Left lung (tissue), 14 donors: ENCODE measurements at places on chromosomes 11 and 22. TPM values are rescaled to one million over a fixed set of nuclear protein-coding genes. Genes with fewer than 3 reads are reported as not detected.

DNA sequence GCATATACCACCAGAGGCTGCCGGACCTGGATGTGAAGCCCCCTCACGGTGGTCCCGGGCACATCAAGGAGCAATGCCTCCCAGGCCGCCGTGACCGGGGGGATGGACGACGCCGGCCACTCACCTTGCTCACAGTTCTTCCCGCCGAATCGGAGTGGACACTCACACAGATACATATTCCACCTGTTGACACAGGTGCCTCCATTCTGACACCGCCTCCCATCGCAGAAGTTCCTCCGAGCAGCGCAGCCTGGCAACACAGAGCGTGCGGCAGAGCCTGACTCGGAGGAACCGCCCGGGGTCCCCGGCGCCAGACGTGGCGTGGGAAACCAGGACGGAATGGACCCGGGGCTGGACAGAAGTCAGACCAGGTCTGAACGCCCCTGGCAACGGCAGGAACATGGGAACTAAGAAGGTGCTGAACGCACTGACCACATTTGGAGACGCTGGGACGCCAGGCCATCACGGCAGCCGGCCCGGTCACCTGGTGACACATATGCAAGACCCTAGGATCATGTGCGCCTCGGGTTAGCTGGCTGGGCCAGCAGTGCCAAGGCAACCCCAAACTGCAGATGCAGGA, 74.2 kb downstream of the TRMU start:
- H3K4me3 ChIP-seq = no peak overlapping the region
- no peaks in the 10 kb centered on the region for H3K4me1 ChIP-seq
- peaks cover 4% of the 10 kb centered on the region for H3K27me3 ChIP-seq
- peaks cover 6% of the 10 kb centered on the region for H3K36me3 ChIP-seq
- H3K27ac ChIP-seq = no peak overlapping the region

GRCh38 chr22:49307481-49307830, 520.2 kb downstream of the BRD1 start:
- H3K27me3 ChIP-seq = peaks cover 80% of the 10 kb centered on the region
- no peak for DNase-seq
- no peaks in the 10 kb centered on the region for H3K36me3 ChIP-seq
- H3K4me3 ChIP-seq = no peak overlapping the region
- no peaks in the 10 kb centered on the region for H3K4me1 ChIP-seq

DNA sequence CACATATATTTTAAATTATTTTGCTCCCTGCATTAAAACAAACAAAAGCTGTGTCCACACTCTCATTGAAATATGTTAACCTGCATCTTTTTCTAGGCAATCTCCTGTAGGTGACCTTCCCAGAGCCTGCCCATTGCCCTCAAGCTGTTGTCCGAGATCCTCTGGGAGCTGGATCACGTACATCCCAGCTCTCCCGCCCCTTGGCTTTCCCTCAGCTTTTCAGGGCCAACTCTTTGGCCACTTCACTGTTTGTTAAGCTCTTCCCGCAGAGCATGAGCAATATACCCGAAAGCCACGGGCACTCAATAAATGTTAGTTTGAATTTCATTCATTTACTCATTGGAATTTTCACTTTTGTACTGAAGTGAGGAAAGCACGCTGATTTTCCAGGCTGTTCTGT, 32.2 kb downstream of the ELMOD1 start:
- H3K4me1 ChIP-seq = no peaks in the 10 kb centered on the region
- H3K36me3 ChIP-seq = no peaks in the 10 kb centered on the region
- DNase-seq = no peak
- H3K27me3 ChIP-seq = no peaks in the 10 kb centered on the region

GRCh38 chr22:19814428-19814827, 40.2 kb downstream of the GNB1L start:
- H3K36me3 ChIP-seq = no peaks in the 10 kb centered on the region
- H3K4me1 ChIP-seq = no peaks in the 10 kb centered on the region
- no peak overlapping the region for H3K27ac ChIP-seq
- H3K27me3 ChIP-seq = no peaks in the 10 kb centered on the region
- no peak overlapping the region for H3K4me3 ChIP-seq

GRCh38 chr22:48060266-48060665, 1297.8 kb downstream of the TBC1D22A start:
- no peaks in the 10 kb centered on the region for H3K4me1 ChIP-seq
- DNase-seq = no peak
- H3K4me3 ChIP-seq = no peak overlapping the region
- H3K27me3 ChIP-seq = no peaks in the 10 kb centered on the region
- H3K36me3 ChIP-seq = no peaks in the 10 kb centered on the region
- H3K27ac ChIP-seq = no peak overlapping the region

The TTC12 gene
- 12.4 TPM for total RNA-seq

GRCh38 chr11:33234397-33235190, 22.6 kb upstream of the HIPK3 start:
- H3K27me3 ChIP-seq = no peaks in the 10 kb centered on the region
- DNase-seq = no peak
- H3K4me3 ChIP-seq = no peak overlapping the region
- H3K4me1 ChIP-seq = no peaks in the 10 kb centered on the region
- H3K27ac ChIP-seq = peak overlapping the region; percentile 46

GRCh38 chr22:35593891-35594470, 23.1 kb downstream of the MB start:
- DNase-seq = peak; percentile 36
- no peak overlapping the region for H3K27ac ChIP-seq
- no peak overlapping the region for H3K4me3 ChIP-seq
- H3K4me1 ChIP-seq = no peaks in the 10 kb centered on the region
- H3K36me3 ChIP-seq = no peaks in the 10 kb centered on the region

GRCh38 chr11:119787074-119787461, 58.1 kb upstream of the NECTIN1 start:
- H3K27ac ChIP-seq = no peak overlapping the region
- no peaks in the 10 kb centered on the region for H3K36me3 ChIP-seq
- H3K4me3 ChIP-seq = no peak overlapping the region
- H3K27me3 ChIP-seq = no peaks in the 10 kb centered on the region

DNA sequence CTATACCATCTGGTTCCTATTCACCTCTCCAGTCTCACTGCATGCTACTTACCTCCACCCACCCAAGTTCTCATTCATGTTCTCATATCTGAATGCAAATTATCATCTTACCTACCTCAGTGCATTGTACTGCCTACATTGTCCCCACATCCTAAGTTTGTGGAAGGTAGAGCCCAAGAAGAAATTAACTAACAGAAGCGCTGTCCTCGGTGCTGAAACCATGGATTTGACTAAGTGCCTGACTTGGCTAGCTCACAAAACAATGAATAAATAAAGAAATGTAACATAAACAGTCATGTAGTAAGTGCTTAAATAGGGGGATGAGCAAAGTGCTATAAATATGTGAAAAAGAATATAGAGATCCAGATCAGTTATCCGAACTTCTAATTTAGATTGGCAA, 63.2 kb downstream of the GRIA4 start:
- H3K4me1 ChIP-seq = no peaks in the 10 kb centered on the region
- DNase-seq = no peak
- no peak overlapping the region for H3K4me3 ChIP-seq
- H3K27ac ChIP-seq = no peak overlapping the region
- no peaks in the 10 kb centered on the region for H3K27me3 ChIP-seq

DNA sequence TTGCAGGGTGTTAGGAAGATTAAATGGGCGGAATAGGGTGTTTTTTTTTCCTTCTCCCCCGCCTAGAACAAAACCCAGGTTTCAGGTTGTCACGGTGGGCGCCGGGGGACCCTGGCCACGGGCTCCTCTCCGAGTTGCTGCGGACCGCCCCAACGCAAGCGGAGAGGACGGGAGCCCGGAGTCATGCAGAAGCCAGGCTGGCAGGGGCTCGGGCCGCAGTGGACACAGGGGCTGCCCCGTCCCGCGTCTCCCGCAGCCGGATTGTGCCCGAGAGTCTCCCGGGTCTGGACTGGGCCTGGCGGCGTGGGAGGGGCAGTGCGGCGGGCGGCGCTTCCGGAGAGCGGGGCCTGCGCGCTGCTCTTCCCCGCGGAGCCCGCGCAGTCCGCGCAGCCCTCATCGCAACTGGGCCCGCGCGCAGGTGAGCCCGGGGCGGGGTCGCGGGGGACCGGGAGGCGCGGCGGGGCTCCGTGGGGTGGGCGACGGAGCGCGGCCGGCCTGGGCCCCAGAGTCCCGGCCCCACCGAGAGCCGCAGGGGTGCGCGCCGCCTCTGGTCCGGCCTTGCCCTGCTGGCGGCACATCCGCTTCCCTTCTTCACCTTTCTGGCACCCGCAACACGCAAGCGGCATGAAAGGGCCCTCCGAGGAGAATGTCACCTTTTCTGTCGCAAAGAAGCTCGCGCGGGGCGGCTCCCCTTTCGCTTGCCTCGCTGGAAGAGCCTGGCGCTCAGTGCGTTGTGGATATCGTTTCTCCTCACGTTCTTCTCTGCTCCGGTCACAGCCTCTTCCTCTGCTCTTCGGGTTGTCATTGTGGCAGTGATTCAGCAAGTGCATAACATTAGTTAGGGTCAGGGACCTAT, at the start of gene TIRAP:
Gene TIRAP, plus strand, starts transcription at position 358 of the 856 bp plus-strand sequence. CDS start 7,802 bp downstream, outside the sequence.
- H3K4me3 ChIP-seq = peak within 1 kb of the TSS; percentile 73
- H3K27me3 ChIP-seq = no peaks in the 10 kb centered on the region
- DNase-seq = peak; percentile 61
- peaks cover 6% of the 10 kb centered on the region for H3K36me3 ChIP-seq

GRCh38 chr11:77438487-77438886, 35.4 kb downstream of the PAK1 start:
- DNase-seq = no peak
- no peak overlapping the region for H3K4me3 ChIP-seq
- no peaks in the 10 kb centered on the region for H3K36me3 ChIP-seq
- H3K27me3 ChIP-seq = no peaks in the 10 kb centered on the region
- H3K4me1 ChIP-seq = no peaks in the 10 kb centered on the region
- H3K27ac ChIP-seq = no peak overlapping the region

GRCh38 chr11:131909426-131910177, 539.2 kb downstream of the NTM start:
- no peaks in the 10 kb centered on the region for H3K36me3 ChIP-seq
- H3K27ac ChIP-seq = no peak overlapping the region
- H3K4me3 ChIP-seq = no peak overlapping the region
- H3K4me1 ChIP-seq = peaks cover 8% of the 10 kb centered on the region

The PTPRCAP gene
- total RNA-seq = 12.5 TPM

The INSC gene
- total RNA-seq = 0.79 TPM

GRCh38 chr11:110947096-110947495, 234.9 kb upstream of the ARHGAP20 start:
- no peaks in the 10 kb centered on the region for H3K36me3 ChIP-seq
- DNase-seq = no peak
- H3K27ac ChIP-seq = no peak overlapping the region

The PARVB gene
- total RNA-seq = 53.7 TPM

DNA sequence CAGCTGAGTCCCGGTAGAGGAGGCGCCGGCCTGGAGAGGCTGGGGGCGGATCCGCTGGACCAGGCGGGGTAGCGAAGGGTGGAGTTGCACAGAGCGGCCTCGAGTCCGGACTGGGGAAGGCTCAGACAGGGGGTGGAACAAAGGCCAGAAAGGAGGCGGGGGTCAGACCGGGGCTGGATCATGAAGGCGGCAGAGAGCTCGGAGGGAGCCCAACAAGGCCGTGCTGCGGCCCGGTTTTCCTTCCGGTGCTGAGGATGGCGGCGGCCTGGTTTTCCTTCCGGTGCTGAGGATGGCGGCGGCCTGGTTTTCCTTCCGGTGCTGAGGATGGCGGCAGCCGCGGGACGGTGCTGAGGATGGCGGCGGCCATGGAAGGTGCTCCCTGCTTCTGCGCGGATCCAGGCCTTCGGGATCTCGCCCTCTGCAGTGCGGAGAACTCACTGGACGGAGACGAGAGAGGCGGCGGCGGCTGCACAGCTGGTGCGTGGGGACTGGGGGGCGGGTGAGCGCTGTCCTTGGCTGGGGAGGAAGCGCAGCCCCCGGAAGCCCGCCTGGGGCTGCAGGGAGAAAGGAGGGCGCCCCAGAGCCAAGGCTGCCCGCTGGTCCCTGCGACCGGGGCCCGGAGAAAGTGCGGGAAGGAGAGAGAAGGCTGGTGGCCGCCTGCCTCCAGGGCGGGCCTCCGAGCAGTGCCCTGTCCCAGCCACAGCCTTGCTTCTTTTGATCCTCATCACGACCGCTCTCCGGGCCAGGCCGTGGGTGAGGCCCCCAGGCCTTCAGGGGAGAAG, 350.4 kb upstream of the B3GAT1 start:
- no peak overlapping the region for H3K27ac ChIP-seq
- no peak for DNase-seq
- H3K36me3 ChIP-seq = no peaks in the 10 kb centered on the region
- peak overlapping the region; percentile 28 for H3K4me3 ChIP-seq

The RBM7 gene
- 28.7 TPM for total RNA-seq

GRCh38 chr11:67698247-67698646, 23.8 kb upstream of the ALDH3B2 start:
- no peaks in the 10 kb centered on the region for H3K36me3 ChIP-seq
- no peak overlapping the region for H3K27ac ChIP-seq
- H3K27me3 ChIP-seq = peaks cover 17% of the 10 kb centered on the region
